Activated CD4-positive, CD25-positive, alpha-beta regulatory T cell treated with anti-CD3 and anti-CD28 coated beads, Interleukin-2, amount 50 U/mL, for 24 hours (primary cell): ENCODE measurements at places on chromosomes 1 and 21.

- ATAC-seq = no peak
These were observed 25.9 kb downstream of the SZRD1 start for GRCh38 chr1:16392740-16393569.

- ATAC-seq = no peak
These were observed 120.6 kb downstream of the MAB21L3 start for GRCh38 chr1:116231752-116232151.

GRCh38 chr1:115332813-115333608 is 5.0 kb downstream of the NGF start:
- ATAC-seq = no peak

GRCh38 chr1:195903203-195903602 is 705.0 kb downstream of the KCNT2 start:
- no peak for ATAC-seq

- ATAC-seq = no peak
These were observed 40.7 kb upstream of the ETS2 start for GRCh38 chr21:38765056-38765455.

- ATAC-seq = no peak
These were observed 504 bp downstream of the SCCPDH start for GRCh38 chr1:246724731-246725095.
